Posterior vena cava (tissue), 2 donors: ENCODE measurements at places on chromosomes 11 and 22. TPM values are rescaled to one million over a fixed set of nuclear protein-coding genes. Genes with fewer than 3 reads are reported as not detected.
A peak's percentile ranks its signal among the peaks of the same experiment; 100 is the strongest.

Gene RAG2
- not detected for total RNA-seq

Gene E2F8
- not detected for total RNA-seq

Gene PLEKHA7
- total RNA-seq, result 9.0 TPM

Gene KCNA4
- total RNA-seq, result 0.71 TPM

Gene SMTNL1
- total RNA-seq, result not detected

Gene WNT11
- total RNA-seq, result 59.3 TPM

Gene NXPE1
- not detected for total RNA-seq

Gene PATE2
- total RNA-seq, result 0.79 TPM

Gene TEX54
- not detected for total RNA-seq

Gene SYT13
- not detected for total RNA-seq

Gene IL17REL
- not detected for total RNA-seq

DNA sequence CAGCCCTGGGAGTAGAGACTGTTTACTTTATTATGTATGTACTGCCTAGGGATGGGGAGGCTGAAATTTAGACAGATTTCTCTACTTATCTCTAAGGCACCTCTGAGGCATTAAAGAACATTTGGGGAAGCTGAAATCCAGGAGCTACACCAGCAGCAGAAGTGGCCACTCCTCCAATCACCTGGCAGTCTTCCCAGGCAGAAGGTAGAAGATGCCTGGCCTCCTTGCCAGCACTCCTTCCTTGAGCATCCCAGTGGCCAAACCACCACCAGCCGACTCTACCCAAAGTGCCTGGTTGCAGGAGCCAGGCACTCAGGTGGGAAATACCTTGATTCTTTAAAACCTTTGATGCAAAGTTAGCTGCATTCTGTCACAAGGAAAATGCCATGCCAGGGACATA is 1.9 kb upstream of the FAT3 start:
- no peak for DNase-seq

- DNase-seq, result peak; percentile 83
These were observed at the start of gene AP5B1 for GRCh38 chr11:65780770-65781151. Gene AP5B1 (minus strand): TSS chr11:65780976. CDS start chr11:65780591, 385 bp downstream.

DNA sequence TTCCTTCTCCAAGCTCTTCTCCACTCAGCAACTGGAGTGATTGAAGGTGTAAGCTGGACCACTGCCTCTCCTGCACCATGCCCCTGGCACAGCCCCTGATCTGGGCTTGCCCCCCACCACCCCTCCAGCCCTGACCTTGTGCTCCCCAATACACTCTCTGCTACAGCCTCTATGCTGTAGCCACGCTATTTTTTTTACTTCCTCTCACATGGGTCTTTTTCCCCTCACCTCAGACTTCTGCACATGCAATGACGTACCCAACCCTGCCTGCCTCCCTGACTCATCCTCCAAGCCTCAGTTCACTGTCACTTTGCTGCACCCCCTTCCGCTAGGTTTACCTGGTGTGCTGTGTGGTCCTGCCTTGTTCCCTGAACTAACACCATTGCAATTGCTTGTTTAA is 9.0 kb downstream of the CSNK2A3 start:
- no peak for DNase-seq

DNA sequence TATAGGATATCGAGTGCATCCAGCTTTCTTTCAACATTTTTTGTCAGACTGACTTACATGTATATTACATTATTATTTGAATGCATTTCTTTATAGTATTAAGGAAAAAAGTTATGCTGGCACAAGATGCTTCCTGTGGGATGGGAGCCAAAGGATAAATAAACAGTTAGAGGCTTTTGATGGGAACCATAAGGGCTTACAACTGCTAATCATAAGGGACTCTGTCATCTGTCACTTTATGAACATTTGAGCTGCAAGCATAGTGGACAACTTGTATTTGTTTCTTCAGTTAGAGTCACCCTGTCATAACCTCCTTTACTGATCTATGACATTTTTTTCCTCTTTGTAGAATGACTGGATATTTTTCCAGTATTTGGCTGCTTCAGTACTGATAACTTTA is 132.4 kb upstream of the CHORDC1 start:
- DNase-seq, result no peak

- DNase-seq, result no peak
These were observed 35.0 kb upstream of the SLC25A1 start for GRCh38 chr22:19213442-19214077.

DNA sequence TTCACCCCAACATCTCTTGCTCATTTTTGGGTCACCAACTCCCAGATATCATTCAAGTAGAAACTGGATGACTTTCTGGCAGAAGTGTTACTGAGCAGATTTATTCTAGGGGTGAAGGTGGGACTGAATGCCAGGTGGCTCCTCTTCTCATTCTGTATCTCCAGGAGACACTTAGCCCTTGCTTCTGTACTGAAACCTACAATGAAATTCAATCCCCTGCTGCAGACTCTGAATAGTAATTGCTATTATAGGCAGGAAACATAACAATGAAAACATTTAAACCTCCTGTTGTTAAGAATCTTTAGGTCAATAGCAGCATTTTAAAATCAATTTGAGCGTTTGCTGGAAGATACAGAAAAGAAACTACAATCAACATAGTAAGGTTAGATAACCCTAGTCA is 879.4 kb upstream of the TENM4 start:
- DNase-seq, result no peak

DNA sequence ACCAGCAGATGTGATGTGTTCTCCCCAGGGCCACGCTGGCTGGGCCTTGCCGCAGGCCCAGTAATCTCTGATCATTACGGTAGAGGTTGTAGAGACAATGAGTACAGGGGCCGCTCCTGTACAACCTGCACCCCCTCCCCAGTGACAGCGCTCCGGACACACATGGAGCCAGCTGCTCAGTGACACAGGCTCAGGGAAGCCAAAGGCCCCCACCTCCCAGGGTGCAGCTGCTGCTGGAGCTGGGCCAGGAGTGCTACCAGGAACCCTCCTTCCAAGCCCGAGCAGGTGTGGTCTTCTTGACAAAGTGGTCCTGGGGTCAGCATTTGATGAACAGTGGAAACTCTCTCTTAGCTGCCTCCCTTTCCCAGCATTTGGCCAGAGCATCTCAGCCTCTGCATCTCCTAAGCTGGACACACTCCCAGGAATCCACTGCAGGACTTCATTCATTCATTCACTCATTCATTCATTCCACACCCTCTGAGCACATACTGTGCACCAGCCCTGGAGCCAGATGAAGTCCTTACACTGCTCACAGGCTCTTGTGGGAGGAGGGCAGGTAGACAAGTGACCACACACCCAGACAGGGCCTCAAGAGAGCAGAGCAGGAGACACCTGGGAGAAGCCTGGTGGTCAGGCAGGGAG is 49.6 kb upstream of the MPEG1 start:
- no peak for DNase-seq

DNA sequence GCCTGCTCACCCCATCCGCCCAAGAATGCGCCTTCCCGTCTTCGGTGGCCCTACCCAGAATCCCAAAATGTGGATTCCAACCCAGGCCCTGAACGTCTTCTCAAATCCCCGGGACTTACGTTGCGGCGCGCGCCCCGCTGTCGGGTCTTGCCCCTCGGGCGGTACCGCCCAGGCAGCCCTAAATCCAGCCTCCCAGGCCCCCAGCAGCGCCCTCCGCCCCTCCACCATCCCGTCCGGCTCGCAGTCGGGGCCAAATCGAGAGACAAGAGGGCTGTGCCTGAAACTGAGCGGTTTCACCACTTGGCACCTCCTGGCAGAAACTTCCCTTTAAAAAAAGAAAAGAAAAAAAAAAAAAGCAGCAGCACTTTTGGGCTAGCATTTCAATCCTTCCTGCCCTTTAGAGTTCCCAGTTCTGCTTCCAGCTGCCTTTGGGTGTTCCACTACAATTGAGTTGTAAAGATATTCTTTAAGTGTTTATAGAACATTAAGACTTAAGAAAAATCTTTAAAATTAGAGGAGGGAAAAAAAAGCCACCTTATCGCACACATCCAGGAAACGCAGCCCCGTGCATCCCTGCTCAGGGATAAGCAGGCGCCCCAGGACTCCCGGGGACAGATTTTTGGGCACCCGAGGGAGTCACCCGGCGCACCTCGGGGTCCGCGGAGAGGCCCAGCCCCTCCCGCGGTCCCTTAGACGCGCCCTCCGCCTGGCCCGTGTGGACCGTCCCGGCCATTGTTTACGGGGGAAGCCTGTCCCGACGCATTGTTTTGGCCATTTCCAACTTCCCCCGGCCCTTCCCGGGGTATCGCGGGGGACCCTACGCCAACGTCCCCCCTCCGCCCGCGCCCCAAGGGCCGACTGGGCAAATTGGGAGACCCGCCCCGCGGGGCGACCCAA is 57.6 kb downstream of the KCNJ4 start:
- no peak for DNase-seq

- DNase-seq, result peak; percentile 91
These were observed 204.4 kb downstream of the ADAMTS15 start for GRCh38 chr11:130652671-130653335.

DNA sequence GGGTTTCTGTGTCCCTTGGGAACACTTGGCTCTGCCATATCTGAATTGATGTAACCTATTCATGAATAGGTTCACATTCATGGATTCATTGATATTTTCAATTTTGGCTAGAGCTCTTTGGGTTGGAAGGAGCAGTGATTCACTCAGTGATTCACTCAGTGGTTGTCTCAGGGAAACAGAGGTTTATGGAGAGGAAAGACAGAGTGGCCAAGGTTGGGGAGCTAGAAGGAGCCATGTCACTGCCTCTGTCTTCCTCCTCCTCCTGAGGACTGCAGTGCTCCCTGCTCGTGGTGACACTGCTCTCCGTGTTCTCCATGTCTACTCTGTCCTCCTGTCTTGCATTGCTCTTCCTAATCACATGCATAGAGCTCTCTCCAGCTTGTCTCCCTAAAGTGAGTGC is 17.4 kb downstream of the CEP164 start:
- DNase-seq, result no peak

GRCh38 chr11:77819921-77820564 is 479 bp downstream of the RSF1 start:
- peak; percentile 83 for DNase-seq

DNA sequence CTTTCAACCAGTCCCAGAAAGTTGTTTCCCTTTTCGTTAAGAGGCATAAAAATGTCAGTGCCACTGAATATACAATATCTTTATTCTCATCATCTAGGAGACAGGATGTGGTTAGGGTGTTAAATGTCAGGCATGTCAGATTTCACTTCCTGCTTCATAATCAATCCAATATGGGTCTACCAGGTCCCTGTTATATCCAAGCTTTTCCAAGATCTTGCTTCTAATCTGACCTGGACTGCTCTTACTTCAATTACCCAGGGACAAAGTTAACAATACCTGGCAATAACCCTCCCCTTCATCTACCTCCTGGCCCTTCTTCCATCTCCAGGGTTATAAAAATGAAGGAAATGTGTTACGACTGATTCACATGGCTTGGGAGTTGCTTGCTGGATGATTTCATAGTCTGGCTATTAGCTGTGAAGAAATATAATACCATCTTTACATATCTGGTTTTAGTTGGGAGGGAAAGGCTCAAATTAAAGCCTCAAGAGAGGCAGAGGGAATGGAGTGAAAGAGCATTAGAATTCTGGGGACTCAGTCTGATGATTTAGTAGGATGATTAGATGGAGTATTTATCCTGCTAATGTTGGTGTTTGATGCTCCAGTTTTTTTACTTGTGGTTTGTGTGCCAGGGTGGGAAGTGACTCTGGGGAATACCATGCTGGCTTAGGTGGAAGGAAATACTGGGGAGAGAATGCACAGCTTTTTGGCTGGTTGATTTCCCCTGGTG is 534.3 kb downstream of the ETS1 start:
- DNase-seq, result no peak

GRCh38 chr11:110425751-110426545 is 3.8 kb upstream of the FDX1 start:
- DNase-seq, result no peak

GRCh38 chr11:9170450-9170849 is 79.1 kb upstream of the SCUBE2 start:
- no peak for DNase-seq

- DNase-seq, result no peak
These were observed 1.4 kb downstream of the CELSR1 start for GRCh38 chr22:46535876-46536536.

GRCh38 chr11:18225913-18226312 is 10.7 kb downstream of the SAA4 start:
- no peak for DNase-seq

DNA sequence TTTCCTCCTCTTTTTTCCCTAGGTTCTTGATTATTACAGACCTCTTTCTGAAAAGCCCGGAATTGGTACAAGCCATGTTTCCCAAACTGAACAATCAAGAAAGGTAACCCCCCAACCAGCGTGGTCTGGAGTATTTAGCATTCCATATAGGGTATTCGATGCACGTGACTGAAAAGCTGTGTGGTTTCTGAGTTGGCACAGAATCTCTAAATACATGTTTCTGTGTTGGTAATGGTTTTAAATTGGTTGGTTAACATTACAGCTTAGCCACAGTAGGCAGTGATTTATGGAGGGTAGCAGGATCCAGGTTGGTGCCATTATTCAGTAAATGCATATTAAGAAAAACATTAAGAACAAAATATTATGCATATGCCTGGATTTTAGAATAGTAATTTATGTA is 46.8 kb downstream of the ATXN10 start:
- DNase-seq, result no peak

- DNase-seq, result no peak
These were observed 115.0 kb downstream of the PHF21B start for GRCh38 chr22:44894782-44895181.
